ENCODE measurements at places on chromosomes 5 and 9.

GRCh38 chr5:35659556-35659955 is 41.9 kb downstream of the SPEF2 start:
- no peak for DNase-seq

- DNase-seq, result no peak
Measured at GRCh38 chr5:63249960-63250359, 671.3 kb downstream of the LRRC70 start.

DNA sequence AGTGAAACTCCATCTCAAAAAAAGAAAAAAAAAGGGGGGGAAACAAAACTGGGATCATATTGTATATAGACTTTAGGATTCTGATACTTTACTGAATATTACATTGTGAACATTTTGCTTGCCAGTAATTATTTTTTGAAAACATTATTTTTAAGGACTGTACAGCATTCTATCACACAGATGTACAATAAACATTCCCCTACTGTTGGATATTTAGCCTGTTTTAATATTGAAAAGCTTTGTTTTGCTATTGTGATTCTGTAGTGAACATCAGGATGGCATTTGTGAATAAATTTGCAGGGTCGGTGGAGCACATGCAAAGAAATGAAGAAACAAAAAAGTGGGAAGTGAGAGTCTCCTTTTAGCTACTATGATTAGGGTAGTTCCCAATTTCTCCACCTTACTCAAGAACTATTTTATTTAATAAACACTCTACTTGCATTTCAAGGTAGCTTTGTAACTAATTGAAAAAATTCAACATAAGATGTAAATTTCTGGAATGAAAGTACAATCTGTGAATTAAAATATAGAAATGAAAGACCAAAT is 18.7 kb downstream of the RASGRF2 start:
- DNase-seq, result no peak

GRCh38 chr5:40796487-40796889 is 1.7 kb downstream of the PRKAA1 start:
- no peak for DNase-seq

DNA sequence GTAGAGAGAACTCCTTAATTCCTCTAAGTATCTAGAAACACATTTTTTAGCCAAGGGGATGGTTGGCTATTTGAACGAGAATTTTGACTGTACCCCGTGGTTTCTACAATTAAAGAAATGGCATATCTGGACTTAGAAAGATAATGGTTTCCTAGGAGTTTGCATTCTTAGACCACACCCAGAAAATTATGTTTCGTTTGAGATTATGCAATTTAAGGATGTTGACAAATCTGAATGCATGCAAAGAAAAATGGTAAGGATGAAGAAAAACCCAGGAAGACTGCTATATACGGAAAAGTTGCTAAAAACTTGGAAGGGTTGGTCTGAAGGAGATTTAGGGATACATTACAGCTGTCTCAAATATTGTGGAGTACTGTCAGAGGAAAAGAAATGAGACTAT is 538.5 kb upstream of the WWC1 start:
- no peak for DNase-seq

DNA sequence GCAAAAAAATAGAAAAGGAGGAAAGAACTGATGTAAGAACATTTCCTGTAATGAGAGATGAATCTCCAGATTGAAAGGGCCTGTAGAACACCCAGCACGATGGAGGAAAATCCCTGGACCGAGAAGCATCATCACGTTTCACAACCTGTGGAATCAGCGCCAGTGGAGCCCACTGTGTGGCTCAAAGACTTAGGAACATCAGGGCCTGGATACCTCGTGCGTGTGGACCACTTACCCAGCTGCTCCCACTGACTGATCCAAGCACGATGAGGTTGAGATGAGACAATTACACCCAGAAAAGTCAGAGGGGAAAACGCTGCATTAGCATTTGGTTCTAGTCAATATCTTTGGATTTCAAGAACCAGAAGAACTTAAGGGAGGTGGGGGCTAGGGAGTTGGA is 224.6 kb downstream of the SYK start:
- no peak for DNase-seq

DNA sequence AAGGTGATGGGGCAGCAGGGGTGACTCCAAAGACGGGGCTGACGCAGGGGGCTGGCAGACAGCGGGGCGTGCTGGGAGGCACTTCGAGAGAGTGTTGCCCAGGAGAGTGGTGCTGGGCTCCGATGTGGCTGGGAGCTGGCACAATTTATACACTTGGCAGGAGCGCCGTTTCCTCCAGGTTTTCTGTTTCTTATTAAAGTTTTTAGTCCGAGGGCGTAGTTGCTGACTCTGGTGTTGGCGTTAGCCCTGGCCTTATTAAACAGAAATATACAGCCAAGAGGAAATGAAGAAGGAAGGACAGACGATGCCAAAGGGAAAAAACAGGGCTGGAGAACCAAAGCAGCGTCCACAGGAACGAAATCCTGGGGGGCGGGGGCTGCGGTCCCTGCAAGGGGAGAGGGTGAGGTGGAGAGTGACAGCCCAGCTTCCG is 139.6 kb upstream of the PHYKPL start:
- no peak for DNase-seq

DNA sequence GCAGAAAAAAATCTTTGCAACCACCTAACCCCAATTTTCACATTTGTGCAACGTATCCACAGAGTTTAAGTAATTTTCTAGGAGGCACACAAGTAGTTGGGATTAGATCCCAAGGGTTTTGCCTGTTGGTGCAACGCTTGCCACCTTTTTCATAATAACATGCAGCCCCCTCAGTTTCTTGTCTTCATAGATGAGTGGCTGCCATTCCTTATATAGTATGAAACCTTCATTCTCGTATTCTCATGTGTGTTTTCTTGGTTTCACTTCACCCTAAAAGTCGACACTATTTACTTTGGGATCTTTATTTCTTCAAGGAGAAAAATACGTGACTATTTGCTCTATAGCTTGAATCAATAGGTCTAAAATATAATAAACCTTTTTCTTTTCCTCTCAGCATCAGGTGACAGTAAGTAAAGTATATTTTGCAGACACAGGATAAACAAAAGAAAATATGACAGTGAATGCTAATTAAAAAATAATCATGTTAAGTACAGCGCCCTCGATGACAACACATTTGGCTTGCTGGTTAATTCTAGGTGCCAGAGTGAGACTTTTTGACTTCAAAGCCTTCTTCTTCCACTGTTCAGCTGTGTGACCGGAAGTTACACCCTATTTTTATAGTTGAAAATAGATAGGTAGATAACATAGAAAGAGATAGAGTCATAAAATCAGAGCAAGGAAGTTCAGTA is 342.8 kb upstream of the CCNG1 start:
- no peak for DNase-seq

GRCh38 chr9:7892975-7893374 is 93.4 kb upstream of the DMAC1 start:
- DNase-seq, result no peak

- no peak for DNase-seq
Measured at GRCh38 chr5:156543348-156544145, 216.6 kb downstream of the SGCD start.

- DNase-seq, result no peak
Measured at GRCh38 chr5:401146-402034, 41.6 kb upstream of the EXOC3 start.

GRCh38 chr5:14728459-14728938 is 64.0 kb downstream of the OTULIN start:
- DNase-seq, result peak; percentile 88

DNA sequence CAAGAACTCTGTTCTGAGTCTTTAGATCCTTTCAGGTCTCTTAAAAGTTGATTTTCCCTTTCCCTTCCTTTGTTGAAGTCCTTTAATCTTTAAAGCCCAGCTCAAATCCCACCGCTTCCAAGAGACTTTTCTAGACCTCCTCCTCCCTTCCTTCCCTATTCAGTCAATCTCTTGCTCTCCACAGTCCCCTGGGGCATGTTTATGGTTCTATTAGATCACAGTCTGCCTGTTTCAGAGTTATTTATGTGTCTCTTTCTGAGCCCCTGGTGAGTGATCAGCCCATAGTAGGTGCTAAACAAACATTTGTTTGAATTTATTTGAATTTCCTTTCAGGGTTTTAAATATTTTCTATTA is 7.2 kb upstream of the ARSI start:
- no peak for DNase-seq

DNA sequence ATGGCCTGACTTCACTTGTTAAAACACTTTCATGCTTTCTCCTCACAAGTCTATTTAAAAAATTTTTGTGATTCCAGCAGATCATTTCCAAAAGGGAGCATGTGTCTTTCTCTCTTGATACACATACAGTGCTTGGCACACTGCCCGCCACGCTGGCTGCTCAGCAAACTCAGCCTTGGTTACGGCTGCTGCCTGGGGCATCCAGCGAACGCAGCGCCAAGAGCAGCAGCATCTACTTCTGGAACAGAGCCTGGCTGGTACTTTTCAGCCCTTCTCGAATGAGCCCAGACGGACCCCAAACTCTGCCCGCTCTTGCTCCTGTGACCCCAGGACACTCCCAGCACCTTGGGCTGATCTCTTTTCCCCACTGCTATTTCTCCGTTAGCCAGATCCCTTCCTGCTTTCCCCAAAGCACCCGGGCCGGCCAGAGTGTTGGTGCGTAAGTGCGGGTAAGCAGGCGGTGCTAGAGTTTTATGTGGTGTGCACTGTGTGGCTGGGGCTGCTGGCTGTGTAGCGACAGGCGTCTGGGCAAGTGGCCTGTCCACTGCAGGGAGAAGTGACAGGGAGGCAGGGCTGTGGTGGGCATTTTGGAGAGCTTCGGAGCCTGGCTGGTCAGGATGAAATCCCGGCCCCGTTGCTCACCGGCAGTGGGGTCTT is 73.2 kb downstream of the SH3PXD2B start:
- DNase-seq, result no peak

GRCh38 chr9:88164850-88165249 is 26.6 kb upstream of the SPATA31C2 start:
- no peak for DNase-seq

DNA sequence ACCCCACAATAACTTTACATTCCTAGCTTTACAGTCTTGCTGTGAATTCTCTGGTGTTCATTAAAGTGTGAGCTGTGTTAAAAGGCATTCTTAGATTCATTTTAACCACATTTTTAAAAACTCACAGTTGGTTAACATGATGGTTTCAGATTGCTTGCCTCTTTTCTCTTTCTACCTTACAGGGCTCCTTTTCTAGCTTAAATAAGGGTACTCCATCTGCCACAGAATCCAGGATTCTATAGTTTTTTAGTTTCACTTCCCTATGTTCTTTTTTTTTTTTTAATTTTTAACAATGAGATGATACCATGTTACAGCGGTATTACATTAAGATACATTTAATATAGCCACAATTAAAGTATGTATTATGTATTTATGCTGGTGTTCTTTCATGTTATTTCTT is 3.9 kb upstream of the FBXO4 start:
- DNase-seq, result no peak

GRCh38 chr5:41736641-41737040 is 133.6 kb downstream of the OXCT1 start:
- DNase-seq, result no peak

- DNase-seq, result no peak
Measured at GRCh38 chr5:76069061-76069735, 14.0 kb upstream of the SV2C start.

DNA sequence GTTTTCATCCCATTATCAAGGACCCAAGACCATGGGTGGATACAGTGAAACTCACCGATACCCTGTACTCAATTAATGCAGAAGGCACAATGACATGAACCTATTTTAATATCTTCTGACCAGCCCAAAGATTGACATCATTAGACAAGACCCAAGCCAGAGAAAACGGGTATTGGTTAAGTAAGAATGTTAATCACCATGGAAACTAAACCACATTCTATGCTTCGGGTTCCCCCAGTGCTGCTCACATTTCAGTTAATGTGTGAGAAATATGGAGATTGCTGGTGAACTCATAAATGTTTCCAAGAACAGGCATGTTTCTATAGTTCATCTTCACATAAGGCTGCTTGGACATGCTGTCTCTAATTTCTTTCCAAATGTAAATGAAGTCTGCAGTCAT is 77.0 kb downstream of the IRX2 start:
- DNase-seq, result no peak

- no peak for DNase-seq
Measured at GRCh38 chr5:130061746-130062145, 157.5 kb downstream of the CHSY3 start.

DNA sequence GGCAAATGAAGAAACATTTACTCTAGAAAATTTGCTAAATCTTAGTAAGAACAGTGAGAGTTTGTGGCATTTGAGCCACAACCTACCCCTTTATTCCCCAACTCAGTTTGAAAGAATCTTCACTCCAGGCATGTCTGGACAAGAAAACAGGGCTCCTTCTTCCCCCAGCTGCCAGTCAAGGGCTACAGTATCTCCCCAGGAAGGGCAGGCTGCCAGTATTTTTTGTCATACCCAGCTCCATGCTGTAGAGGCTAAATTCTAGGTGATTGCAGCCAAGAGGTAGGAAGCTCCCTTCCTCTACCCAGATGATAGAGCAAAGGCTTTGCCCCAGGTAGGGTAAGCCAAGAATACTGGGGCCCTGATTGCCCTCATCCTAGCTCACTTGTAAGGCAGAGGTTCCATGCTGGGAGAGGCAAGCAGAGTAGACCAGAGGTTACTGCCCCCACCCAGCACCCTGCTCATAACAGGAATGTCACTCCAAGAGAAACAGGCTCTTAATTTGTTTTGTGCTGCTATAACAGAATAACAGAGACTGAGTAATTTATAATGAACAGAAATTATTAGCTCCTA is 20.0 kb upstream of the GRPEL2 start:
- DNase-seq, result no peak
